ENCODE measurements at places on chromosomes 12 and 14. TPM values are rescaled to one million over a fixed set of nuclear protein-coding genes. Genes with fewer than 3 reads are reported as not detected.

The THAP2 gene
- 18.6 TPM for total RNA-seq

The FOXN4 gene
- total RNA-seq = not detected

The OTOGL gene
- not detected for total RNA-seq

The RAPGEF3 gene
- 106 TPM for total RNA-seq

The IAPP gene
- total RNA-seq = not detected

The PIP4K2C gene
- total RNA-seq = 39.2 TPM

The RHEBL1 gene
- 4.3 TPM for total RNA-seq

The SETD3 gene
- 38.1 TPM for total RNA-seq

The SLC5A8 gene
- total RNA-seq = not detected

The SMIM41 gene
- total RNA-seq = not detected

The GLTP gene
- 25.0 TPM for total RNA-seq

The DHRS2 gene
- total RNA-seq = not detected

The HOXC5 gene
- total RNA-seq = not detected

The LRRC9 gene
- not detected for total RNA-seq

The GNS gene
- total RNA-seq = 134 TPM

The B4GALNT3 gene
- total RNA-seq = 1.9 TPM

The DAO gene
- total RNA-seq = not detected

The MUCL1 gene
- not detected for total RNA-seq

The GRIP1 gene
- total RNA-seq = 3.7 TPM

The AQP2 gene
- not detected for total RNA-seq

The CYP46A1 gene
- not detected for total RNA-seq

The MDM1 gene
- total RNA-seq = 18.6 TPM

The TSHR gene
- total RNA-seq = not detected

All from Caki2 (cell line).